Effector memory CD4-positive, alpha-beta T cell (primary cell): ENCODE measurements at places on chromosomes 5 and 9.

- no peak for DNase-seq
Measured at GRCh38 chr5:40577718-40578117, 102.0 kb upstream of the PTGER4 start.

- DNase-seq: no peak
Measured at GRCh38 chr9:115378241-115378640, 260.3 kb upstream of the TNC start.

DNA sequence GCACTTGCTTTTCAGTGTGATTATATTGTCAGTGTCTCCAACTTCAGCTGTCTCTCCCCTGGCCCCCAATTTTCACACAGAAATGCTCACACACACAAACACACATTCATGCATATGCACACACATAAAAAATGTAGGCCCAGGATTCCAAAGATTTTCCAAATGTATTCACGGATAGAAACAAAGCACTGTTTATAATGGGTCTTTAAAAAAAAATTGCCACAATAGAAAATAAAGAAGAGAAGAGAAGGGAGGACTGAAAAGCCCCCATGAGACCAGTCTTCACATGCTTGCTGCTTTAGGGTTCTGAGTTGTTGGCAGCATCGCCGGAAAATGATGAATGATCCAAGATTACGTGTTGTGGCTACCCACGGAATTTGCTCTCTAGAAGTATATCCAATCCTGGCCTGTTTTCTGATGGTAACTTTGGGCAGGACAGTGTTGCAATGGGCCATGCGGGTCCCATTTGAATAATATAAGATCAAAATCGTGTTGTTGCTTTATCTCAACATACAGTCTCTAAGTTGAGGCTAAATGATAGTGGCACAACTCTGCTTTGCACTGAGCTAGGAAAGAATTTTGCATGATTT lies 36.2 kb upstream of the ACO1 start:
- DNase-seq: no peak

GRCh38 chr5:121982146-121982892 lies 20.5 kb downstream of the SRFBP1 start:
- no peak for DNase-seq

- no peak for DNase-seq
Measured at GRCh38 chr5:141734501-141735229, 52.6 kb upstream of the ARAP3 start.

DNA sequence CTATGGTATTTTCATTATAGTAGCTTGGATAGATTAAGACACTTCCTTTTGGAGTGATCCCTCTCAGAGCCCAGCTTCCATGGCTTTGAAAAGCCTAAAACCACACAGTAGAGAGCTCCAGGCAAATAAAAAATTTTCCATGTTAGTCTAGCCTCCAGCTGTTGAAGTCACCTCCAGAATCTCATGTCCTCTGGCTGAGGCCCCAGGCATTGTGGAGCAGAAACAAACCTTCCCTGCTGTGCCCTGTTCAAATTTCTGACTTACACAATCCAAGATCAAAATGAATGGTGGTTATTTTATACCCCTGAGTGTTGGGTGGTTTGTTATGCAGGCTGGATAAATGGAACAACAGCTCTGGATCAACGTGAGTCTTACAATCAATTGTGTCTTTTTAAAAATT lies 203.9 kb downstream of the ICE1 start:
- DNase-seq: no peak

DNA sequence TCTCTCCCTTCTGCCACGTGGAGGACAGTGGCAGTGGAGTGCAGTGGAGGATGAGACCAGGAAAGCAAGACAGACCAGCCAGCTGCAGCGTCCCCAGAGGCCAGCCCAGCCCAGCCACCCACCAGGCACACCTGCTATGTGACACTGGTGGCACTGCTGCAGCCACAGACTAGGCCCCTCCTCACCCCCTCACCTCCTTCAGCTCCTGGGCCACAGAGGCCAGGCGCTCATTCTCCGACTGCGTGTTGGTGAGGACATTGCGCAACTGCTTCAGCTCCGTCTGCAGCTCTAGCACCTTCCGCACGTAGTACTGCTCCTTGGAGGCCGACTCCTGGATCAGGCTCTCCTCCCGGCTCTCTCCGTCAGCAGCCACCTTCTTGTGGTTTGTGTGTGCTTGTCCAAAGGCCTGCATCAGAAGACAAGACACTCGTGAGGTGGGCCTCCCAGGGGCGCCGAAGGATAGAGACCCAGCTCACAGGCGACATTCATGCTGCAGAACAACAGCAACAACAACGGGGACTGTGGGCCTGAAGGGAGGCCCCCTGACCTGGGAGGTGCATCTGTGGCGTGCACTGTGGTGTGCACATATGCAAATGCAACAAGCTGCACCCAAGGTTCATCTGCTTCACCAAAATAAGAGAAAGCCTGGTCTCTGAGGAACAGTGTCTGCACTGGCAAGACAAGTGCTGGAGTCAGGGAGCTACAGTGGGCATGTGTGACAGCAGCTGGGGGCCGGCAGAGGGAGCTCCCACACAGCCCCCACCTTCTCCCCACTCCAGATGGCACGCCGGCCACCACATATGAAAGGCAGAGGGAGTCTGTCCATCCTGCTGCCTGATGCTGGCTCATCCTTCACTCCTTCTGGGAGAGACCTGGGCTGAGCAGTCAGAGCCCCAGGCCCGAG lies 35.5 kb downstream of the BICD2 start:
- DNase-seq: no peak

DNA sequence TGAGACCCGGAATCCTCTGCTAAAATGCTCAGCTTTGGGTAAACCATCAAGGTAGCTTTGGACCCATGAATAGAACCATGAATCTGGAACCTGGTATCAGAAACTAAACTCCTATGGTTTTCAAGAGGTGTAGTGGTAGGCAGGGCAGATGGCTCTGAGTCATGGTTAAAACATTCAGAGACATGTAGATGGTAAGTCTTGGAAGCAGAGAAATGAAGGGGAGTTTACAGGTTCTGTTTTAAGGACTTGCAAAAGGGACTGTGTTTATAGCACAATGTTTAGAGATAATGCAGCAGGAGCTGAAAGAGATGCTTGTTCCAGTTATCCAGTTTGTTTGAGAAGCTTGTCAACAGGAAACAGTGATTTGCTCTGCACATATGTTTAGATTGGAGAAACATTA lies 36.0 kb upstream of the FBN2 start:
- no peak for DNase-seq

DNA sequence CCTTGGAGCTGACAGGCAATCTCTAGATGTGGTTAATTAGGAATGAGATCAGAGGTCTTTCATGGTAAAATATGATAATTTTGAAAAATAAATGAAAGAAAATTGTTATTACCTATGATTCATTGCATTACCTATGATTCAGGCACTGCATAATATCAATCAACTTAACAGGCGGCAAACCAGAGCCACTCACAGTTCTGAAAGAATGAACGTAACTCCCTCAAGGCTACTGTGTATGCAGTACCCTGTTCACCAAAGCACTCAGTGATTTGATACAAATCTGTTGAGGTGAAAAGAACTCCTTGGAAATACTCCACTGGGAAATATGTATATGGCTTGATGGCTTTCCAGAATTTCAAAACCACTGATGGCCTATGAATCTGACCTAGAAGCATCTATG lies 398.9 kb downstream of the ACTL7B start:
- no peak for DNase-seq

- DNase-seq: no peak
Measured at GRCh38 chr9:135278586-135278985, 191.1 kb downstream of the OLFM1 start.

DNA sequence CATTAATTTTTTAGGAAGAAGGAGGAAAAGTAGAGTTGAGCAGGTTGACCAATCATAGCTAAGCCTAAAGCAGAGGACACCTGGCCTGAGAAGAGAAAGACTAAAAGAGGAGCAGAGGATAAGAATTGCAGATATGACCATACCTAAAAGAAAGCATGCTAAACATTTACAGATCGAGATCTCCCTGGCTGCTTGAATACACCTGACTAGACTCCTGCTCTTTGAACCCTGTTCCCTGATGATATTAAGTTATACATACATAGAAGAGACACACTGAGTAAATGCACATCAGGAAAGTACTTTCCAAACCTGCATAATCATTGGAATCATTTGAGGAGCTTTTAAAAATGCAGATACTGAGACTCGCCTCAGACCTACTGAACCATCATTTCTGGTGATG lies 232.3 kb upstream of the ELL2 start:
- DNase-seq: no peak

DNA sequence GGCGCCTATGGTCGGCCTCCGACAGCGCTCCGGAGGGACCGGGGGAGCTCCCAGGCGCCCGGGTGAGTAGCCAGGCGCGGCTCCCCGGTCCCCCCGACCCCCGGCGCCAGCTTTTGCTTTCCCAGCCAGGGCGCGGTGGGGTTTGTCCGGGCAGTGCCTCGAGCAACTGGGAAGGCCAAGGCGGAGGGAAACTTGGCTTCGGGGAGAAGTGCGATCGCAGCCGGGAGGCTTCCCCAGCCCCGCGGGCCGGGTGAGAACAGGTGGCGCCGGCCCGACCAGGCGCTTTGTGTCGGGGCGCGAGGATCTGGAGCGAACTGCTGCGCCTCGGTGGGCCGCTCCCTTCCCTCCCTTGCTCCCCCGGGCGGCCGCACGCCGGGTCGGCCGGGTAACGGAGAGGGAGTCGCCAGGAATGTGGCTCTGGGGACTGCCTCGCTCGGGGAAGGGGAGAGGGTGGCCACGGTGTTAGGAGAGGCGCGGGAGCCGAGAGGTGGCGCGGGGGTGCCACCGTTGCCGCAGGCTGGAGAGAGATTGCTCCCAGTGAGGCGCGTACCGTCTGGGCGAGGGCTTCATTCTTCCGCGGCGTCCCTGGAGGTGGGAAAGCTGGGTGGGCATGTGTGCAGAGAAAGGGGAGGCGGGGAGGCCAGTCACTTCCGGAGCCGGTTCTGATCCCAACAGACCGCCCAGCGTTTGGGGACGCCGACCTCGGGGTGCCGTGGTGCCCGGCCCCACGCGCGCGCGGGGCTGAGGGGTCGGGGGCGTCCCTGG lies 561 bp downstream of the DAPK1 start:
- DNase-seq: no peak

DNA sequence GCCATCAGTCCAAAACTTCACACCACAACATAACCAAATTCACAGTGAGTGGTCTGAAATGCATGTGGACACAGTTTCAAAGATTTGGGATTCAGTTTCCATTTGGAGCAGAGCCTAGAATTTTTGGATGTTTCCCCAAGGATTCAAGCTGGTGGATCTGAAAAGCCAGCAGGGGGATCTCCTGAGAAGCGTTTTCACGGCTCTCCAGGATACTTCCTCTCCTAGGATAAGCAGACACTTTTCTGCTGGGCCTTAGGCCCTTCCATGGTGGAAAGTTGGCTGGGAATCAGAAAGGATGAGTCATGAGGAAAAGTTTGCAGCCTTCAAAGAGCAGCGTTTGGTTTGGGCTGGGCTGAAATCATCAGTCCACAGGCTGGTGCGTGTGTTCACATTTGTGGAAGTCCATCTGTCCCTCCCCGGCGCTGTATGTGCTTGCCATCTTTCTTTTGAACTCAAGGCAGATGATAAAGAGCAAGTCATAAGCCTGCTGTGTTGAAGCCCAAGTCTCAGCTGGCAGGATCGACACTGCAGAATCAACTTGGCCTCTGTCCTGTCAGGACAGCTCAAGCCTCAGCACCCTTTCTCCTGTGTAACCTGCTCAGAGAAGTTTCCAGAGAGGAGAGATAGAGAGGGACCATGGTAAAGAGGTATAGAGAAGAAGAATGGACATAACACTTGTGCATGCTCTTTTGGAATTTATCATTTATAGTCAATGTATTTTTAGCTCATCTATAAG lies 152.6 kb upstream of the MSX2 start:
- no peak for DNase-seq

DNA sequence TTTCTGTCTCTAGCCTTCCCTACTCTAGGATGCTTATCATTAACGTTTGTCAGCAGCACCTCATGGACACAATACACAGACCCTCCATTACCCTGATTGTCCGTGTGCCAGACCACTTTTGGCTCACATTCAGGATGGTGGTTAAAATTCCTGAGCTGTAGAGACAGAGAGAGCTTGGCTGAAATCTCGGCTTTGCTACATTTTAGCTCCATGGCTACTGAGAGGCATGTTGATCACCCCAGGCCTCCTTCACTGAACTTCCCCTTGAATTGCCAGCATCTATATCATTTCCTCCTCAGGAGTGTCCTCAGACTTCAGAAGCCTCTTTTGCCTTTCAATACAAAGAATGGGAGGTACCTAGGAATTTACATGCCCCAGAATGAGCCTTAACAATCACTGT lies 104.7 kb upstream of the ISL1 start:
- no peak for DNase-seq

- no peak for DNase-seq
Measured at GRCh38 chr5:73412597-73412988, 36.0 kb downstream of the FOXD1 start.

DNA sequence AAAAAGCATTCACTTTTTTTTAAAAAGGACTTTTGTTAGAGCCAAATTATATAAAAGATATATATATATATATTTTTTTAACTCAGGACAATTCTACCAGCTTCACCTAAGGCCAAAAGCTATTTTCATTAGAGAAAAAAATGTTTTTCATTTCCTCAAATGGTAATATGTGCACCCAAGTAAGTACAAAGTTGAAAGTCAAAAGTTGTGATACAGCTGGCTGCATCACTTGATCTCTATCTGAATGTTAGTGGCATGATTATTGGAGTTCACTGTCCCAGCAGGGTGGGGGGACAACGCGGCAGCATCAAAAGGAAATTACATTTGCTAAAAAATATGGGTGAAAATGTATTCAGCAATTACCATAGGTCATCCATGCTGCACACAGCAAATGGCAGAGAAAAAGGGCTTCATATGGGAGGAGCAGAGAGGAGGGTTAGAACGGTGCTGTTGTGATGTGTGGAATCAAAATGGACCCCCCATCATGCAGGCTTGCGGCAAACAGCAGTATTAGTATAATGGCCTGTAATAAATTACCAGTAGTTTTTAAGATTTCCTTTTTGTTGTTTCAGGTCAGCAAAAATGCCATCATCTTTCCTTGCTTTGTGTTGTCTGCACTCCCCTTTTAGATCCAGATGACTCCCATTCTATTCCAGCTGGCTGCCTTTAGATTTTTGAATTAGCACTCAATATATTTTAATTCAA lies 253.7 kb downstream of the MAT2B start:
- DNase-seq: no peak

DNA sequence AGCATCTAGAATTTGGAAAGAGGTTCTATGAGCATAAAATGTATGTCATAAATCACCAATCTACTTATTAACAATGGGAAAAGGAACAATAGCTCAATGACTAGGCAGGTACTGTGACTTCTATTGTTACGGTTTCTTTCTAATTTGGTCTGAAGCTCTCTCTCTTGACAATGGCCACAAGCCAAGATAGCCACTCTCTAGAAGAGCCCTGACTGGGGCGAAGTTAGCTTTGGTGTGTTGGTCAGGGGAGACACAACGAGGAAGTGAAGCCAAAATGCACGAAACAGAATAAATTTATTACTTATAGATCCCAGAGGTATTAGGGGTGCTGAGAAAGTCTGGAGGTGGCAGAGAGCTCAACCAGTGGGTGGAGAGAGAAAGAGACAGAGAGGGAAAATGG lies 9.4 kb upstream of the RAD23B start:
- no peak for DNase-seq

DNA sequence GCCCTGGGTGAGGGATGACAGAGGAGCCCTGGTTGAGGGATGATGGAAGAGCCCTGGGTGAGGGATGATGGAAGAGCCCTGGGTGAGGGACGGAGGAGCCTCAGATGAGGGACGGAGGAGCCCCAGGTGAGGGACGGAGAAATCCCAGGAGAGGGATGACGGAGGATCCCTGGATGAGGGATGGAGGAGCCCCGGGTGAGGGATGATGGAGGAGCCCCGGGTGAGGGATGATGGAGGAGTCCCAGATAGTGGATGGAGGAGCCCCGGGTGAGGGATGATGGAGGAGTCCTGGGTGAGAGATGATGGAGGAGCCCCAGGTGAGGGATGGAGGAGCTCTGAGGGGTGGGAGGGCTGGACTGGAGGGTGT lies 10.9 kb downstream of the PHF2 start:
- no peak for DNase-seq
